Stimulated activated CD4-positive, alpha-beta T cell treated with anti-CD3 and anti-CD28 coated beads, Interleukin-15, amount 100 ng/mL, for 24 hours (primary cell): ENCODE measurements at places on chromosomes 5 and 9.

GRCh38 chr9:7967093-7967827 is 167.7 kb upstream of the DMAC1 start:
- DNase-seq, result no peak

DNA sequence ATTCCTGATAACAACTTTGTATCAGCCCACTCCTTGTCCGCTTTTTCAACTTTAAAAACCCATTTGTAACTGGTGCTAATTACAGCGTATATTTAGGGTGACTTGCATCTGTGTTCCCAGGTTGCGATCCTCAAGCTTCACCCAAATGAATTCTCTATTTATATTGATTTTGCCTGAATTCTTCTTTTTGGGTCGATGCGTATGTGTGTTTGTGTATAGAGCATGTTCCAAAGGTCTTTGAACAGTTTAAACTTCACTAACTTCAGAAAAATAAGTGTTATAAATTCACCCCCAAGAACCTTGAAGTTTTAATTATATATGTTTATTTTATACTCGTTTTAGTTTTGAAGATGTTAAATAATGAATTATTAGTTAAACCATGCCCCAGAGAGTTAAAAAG is 16.1 kb upstream of the SPATA31D4 start:
- no peak for DNase-seq

- DNase-seq, result no peak
These were observed 247.3 kb downstream of the PDZD2 start for GRCh38 chr5:31886206-31886605.

DNA sequence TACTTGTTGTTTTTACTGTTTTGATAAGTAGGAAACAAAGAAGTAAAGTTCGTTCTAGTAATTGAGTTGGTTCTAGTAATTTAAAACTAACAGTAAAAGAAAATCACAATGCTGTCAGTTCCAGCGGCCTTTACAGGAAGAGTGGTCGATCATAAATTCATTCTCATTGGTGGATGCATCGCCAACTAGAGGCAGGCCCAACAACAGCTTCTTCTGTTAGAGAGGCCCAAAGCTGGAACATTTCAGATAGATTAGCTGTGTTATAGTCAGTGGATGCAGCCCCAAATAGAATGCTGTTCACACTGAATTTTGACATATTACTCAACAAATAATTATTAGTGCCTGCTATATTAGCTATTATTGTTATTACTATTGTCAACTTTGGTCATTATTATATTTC is 80.8 kb downstream of the ARRDC3 start:
- no peak for DNase-seq

DNA sequence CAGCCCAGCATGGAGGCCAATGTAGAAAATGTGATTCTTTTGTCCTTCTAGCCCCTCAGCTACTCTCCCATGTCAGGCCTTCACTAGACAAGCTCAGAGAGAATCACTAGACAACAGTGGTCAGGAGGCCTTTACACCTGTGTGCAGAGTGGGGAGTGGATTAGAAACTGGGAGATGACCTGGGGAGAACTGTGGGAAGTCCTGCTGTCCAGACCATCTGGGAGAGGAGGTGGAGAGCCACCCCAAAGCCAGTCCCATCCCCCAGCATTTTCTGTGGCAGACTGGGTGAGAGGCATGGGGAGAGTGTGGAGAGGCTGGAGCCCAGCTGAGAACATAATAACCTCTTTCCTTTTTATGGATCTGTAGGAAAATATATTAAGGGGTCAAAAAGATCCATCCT is 452.0 kb upstream of the DMAC1 start:
- DNase-seq, result no peak

DNA sequence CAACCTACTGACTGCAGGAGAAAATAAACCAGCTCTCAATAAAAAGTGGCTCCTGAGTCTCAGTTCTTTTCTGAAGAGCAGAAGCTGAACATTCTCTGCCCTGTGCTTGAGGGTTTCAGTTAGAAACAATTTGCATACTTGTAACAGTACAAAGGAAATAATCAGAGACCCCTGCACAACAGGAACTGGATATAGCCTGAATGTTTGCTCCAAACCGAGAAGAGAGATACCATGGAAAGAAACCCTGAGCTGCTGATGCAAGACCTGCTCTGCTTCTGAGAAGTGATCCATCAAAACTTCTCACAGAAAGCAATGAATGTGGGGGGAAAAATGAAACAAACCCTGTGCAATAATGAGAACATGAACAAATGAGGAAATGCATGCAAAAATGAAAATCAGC is 592.9 kb downstream of the SEMA5A start:
- DNase-seq, result no peak

- DNase-seq, result no peak
These were observed 170.8 kb downstream of the MACROH2A1 start for GRCh38 chr5:135228222-135228621.

DNA sequence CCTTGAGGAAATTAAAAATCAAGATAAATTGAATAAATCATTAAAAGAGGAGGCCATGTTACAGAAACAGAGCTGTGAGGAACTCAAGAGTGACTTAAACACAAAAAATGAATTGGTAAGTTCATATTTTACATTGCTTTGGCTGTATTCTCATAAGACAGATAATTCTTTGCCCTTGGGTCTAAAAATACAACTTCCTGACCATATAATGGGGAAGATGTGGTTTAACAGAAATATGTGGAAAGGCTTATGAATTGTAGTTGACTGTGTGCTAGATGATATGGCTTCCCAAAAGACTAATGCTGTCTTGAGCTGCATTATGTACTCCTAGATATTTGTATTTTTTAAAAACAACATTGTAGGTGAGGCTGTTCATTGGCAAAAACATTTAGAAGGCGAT is 33.1 kb downstream of the CNTRL start:
- DNase-seq, result no peak

GRCh38 chr5:134567641-134568336 is 42.3 kb downstream of the JADE2 start:
- no peak for DNase-seq

- DNase-seq, result no peak
These were observed 732 bp downstream of the SNAPC3 start for GRCh38 chr9:15423231-15423985.

DNA sequence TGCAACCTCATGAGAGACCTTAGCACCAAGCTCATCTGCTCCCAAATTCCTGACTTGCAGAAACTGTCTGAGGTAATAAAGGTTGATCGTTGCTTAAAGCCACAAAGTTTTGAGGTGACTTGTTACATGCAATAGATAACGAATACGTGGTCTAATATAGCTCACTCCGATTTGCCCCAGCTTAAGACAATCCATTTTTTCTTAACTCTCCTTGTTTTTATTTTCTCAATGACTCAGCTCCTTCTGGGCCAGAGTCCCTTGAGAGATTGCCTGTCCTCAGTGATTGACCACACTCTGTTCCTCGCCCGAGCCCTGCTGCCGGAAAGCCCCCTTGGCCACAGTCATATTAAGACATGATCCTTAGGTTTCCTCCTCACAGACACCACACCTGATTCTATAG is 63.7 kb upstream of the FANCC start:
- no peak for DNase-seq

- no peak for DNase-seq
These were observed 35.1 kb downstream of the CDH10 start for GRCh38 chr5:24609706-24610105.

DNA sequence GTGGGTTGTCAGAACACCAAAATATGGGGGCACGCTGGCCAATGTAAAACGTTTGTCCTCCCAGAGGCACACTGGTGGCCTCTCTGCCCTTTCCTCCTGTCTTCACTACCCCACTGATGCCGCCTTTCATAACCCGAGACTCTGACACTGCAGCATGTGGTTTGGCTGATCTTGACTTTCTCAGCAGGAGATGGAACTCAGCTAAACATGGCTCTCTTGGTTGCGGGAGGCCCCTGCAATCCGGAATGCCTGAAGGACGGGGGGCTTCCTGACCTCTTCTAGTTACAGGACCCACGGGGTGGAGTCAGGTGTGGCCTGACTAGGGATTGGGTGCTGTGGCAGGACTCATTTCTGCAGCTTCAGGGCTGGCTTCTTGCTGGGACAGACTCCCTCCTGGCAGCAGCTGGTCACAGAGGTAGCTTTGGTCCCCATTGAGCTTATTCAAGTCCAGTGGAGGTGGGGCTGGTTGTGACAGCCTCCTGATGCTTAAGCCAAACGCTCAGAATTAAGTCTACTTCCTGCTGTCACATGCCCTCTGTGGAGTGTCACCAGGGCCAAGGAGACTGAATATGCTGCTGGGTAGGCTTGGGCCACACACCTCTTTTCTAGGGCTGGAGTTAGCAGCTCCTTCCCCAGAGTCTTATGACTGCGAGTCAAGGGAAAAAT is 44.2 kb downstream of the NXNL2 start:
- DNase-seq, result no peak

GRCh38 chr9:121645003-121645402 is 6.4 kb upstream of the DAB2IP start:
- DNase-seq, result no peak

- DNase-seq, result peak; percentile 59
These were observed 523 bp downstream of the MAML1 start for GRCh38 chr5:179732918-179733771.

- peak; percentile 37 for DNase-seq
These were observed 1.5 kb downstream of the GAS1 start for GRCh38 chr9:86945728-86946200.
